Fibroblast of skin of left quadriceps (primary cell): ENCODE measurements at places on chromosomes 1 and 21.
A peak's percentile ranks its signal among the peaks of the same experiment; 100 is the strongest.

DNA sequence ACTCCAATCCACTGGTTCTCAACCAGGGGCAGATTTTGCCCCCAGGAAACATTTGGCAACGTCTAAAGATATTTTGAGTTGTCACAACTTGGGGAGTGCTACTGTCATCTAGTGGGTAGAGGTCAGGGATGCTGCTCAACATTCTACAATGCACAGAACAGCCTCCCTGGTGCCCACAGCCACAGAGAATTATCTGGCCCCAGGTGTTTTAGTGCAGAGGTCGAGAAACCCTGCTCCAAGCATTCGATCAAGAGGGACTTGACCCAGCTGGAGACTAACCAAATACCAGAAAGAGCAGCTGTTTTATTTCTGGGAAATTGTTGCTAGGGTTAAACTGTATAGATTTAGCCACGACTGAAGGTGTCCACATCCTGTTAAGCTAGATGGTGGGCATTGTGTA is 19.2 kb downstream of the CD247 start:
- DNase-seq, result no peak

GRCh38 chr1:166272851-166273250 is 106.0 kb upstream of the FAM78B start:
- DNase-seq, result no peak

- DNase-seq, result peak; percentile 42
These were observed 84.4 kb downstream of the CD58 start for GRCh38 chr1:116486424-116486823.

DNA sequence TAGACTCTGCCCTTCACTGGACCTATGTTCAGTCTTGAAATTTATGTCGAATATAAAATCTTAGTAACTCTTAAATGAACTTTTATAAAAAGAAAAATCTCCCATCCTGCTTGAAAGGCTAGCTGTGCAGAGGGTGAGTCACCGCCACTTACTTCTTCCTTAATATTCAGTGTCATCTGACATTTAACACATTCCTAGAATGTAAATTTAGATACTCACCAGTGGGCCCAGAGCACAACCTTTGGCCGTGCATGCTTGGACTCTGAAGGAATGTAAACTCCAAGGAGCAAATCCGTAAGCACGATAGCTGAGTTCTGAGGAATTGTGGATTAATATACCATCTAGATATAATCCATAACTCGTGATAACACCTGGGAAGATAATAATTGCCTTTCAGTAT is 403.3 kb downstream of the KCTD3 start:
- no peak for DNase-seq

DNA sequence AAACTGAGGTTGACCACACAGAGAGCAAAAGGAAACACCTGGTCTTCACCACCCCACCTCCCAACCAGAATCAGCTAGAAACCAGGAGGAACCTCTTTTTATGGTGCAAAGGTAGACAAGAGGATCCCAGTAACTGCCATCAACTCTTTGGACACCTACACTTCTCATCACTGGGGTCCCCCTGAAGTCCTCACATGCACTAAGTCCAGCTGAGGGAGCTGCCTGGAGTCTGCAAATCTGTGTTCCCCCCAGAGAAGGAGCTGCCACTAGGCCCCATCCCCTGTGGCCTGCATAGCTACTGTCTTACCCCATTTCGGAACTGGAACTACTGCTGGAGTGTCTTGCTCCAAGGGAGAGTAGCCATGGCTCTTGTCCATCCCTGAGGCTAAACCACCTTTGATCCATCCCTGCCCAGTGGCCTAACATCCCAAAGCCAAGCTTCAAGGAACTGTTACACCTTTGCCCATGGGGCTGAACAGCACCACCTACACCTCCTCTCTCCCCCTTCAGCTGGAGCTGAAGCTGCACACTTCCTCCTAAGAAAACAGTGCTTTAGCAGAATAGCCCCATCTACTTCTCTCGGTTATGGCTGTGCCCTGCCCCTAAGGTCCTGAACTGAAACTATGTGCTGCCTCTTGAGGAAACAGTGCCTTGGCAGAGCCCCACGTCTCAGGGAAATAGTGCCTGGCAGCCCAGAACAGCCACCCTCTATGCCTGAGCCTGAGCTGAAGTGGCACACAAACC is 85.4 kb upstream of the CD53 start:
- no peak for DNase-seq

- DNase-seq, result peak; percentile 65
These were observed 24.9 kb upstream of the CTBS start for GRCh38 chr1:84598846-84599741.

- no peak for DNase-seq
These were observed 92.9 kb downstream of the KCNN3 start for GRCh38 chr1:154777154-154777553.

DNA sequence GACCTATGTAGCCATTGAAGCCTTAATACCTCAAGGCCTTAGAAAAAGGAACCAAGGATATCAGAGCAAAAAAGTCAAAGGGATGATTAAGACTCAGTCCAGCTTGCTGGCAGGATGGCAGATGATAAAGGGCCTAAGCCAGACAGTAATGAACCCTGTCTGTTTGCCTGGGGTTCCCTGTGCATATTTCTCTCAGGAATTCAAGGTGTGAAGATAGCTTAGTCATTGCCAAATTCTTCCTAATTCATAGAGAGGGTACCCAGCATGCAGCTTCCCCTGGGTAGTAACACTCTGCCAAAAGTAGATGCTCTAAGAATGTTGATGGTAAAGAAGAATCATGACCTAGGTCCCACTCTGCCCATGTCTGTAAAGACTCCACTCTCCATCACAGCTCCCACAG is 210.6 kb upstream of the COA6 start:
- DNase-seq, result no peak

DNA sequence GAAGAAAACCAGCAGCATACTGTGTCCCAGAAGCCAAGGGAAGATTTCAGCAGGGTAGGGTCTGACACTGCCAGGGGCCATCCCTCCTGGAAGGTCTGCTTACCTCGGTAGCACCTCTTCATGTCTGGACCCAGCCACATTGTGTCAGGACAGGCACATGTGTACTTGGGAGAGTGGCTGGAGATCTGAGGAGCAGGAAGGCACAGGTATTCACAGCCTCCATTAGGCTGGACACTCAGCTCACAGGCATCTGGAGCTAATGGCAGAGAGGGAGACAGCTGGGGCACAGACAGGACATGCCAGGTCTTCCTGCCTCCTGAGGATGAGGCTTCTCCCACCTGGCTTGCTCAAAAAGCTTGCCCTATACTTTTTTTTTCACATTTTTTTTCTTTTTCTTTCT is 19.9 kb upstream of the MAGOH start:
- DNase-seq, result no peak

- DNase-seq, result no peak
These were observed 318.6 kb downstream of the NFIA start for GRCh38 chr1:61400997-61401396.

- DNase-seq, result peak; percentile 91
These were observed 99.9 kb upstream of the SGIP1 start for GRCh38 chr1:66434096-66434495.

- peak; percentile 25 for DNase-seq
These were observed 55.7 kb upstream of the ETV3 start for GRCh38 chr1:157193702-157194391.

DNA sequence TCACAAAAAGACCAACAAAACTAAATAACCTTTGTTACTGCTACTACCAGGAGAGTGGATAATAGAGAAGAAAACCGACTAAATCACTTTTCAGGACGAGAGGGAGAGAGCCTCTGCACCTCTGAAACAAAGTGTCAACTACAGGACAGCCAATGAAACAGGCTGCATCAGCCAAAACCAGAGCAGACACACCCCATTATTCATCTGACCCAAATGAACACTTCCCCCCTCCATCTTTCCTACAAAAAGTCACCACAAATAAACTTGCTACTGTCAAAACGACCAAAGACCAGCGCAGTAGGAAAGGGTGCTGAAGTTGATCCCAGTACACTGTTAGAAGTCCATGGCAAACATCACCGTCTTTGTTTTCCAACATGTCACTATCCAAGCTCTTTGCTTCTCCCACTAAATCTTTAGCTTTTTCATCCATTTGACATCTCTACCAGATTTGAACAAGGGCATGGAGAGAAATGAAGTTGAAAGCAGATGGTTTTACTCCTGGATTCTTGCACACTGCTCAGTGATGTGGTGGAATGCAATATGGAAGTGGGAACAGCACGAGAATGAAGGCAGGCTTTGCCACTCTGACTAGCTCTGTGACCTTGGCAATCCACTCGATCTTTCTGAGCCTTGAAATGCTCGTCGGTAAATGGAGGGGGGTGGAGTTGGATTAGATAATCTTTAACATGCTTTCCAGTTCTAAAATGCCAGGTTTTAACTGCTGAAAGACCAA is 20.5 kb downstream of the DSTYK start:
- no peak for DNase-seq

- no peak for DNase-seq
These were observed 15.3 kb downstream of the SRSF4 start for GRCh38 chr1:29166291-29166878.

DNA sequence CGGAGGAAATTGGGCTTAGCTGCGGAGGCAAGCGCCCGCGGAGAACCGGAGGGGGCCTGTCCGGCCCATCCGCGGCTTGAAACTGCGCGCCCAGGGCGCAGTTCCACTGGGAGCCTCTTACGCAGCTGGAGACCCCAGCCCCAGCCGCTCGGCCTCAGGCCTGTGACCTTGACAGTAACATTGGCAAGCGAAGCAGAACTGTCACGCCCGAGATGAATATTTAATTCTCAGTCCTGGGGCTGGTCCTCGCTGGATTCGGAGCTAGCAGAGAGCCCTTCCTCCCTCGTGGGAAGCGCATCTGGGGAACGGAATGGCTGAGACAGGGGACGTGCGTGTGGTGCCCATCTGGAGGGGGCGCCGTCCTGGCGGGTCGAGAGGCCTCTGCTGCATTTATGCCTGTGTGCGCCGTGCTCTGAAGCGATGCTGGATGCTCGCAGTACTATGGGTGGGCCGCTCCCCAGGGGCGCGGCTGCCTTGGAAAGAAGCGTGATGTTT is 928 bp downstream of the SLC6A17 start:
- DNase-seq, result no peak

DNA sequence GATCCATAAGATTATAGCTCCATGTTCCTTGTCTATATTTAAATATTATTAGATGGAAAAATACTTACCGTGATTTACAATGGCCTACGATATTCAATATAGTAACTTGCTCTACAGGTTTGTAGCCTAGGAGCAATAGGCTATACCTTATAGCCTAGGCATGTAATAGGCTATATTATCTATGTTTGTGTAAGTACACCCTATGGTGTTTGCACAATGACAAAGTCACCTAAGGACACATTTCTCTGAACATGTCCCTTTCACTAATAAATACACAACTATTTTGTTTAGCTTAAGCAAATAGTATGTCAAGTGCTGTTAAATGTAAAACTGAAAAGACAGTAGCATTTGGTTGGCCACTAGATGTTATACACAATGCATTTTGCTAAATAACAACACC is 248.9 kb upstream of the ADGRL4 start:
- no peak for DNase-seq

DNA sequence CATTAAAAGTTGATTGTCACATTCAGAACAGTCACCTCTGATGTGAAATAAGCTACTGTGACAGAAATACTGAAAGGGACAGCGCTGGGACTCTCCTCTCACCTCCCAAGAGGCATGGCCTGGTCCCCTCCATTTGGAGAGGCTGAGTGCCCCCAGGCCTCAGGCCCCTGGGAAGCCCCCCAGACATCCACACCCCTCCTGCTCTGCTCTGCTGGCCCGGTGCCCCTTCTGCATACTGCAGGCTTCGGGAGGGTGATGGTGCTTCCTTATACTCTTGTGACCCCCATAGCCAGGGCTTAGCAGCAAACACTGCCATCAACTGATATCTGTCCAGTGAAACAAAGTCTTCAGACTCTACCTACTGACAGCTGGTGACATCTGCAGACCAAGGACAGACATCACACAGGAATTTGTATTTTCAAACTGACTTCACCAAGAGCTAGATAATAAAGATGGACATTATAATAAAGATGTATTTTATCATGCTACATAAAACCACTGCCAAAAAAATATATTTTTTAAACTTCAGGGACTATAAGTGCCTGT is 36.9 kb downstream of the C2CD2 start:
- no peak for DNase-seq

DNA sequence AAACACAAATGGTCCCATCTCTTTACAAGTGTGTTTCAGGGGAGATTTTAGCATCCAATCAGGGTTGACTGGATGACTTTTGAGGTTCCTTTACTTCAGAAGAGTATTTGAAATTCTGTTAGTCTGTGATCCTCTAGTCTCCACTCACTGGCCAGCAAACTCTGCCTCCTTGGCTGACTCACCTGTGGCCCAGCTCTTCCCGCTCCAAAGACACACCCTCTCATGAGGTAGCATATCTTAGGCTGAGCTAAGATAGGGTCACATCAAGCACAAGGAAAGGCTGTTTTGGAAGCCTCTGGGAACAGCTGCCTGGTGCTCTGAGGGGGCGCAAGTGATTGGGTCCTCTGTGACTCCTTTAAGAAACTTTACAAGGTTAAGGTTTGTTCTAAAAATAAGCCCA is 102.3 kb upstream of the FGGY start:
- DNase-seq, result no peak

GRCh38 chr1:185500001-185500626 is 183.1 kb upstream of the IVNS1ABP start:
- DNase-seq, result peak; percentile 73

DNA sequence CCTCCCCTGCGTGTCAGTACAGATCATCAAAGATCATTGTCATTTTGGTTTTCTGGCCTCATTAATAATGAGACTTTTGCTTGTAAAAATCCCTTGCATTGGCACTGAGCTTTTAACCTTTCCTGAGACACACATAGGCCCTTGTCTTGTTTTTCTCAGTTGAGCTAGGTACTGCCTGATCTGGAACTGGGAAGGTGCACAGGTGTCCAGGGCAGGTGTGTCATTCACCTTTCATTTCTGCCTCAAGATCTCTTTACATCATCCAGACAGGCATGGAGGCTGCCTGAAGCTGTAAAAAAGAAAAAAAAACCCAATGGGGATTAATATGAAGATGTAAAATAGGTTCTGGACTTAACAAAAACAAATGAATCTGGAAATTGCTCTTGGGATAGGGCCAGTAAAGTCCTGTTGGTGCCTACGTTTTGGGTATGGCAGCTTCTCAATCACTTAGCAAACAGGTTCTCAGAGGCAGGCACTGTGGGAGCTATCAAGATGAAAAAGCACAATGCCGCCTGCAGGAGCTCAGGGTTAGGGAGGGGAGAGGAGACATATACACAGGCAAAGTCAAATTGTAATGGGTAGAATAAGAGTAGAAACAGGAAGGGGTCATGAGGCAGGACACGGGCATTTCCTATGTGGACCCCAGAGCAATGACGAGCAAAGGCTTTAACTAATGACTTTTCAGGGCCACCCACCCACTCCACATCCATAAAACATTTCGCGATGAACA is 1.0 kb upstream of the KCNC4 start:
- DNase-seq, result no peak

- no peak for DNase-seq
These were observed 553.8 kb upstream of the PRMT6 start for GRCh38 chr1:106502659-106503058.

- no peak for DNase-seq
These were observed 209.2 kb upstream of the PTGFR start for GRCh38 chr1:78281580-78281979.
